ENCODE measurements at places on chromosomes 11 and 22.

DNA sequence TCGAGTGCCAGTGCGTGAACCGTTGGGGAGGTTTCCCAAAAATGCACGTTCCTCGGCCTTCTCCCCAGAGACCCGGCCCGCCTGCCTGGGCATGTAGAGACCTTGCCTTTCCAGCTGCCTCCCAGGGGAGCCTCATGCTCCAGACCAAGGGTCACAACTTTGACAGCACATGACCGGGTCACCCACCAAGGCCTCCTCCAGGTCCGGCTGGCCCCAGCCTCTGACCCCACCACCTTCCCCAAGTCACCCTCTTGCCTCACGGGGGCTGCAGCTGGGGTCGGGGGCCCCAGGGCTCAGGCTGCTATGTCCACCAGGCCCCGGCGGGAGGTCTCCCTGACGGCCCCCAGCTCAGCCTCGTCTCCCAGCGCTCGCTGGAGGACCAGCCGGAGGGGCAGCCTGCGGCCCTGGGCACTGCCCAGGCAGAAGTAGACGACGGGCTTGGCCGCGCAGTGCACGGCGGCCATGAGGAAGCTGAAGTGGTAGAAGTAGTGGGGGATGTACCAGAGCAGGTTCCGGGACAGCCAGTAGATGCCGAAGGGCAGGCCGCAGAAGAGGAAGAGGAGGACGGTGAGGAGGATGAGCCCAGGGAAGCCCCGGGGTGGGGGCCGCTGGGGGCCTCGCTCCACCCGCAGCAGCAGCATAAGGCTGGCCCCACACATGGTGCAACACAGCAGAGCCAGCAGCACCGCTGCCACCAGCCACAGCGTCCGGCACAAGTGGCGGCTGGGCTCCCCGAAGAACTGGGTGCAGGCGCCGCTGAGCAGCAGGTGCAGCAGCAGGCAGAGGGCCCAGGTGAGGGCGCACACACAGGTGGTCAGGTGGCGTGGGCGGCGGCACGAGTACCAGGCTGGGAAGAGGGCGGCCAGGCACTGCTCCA, 4.4 kb downstream of the MRGPRE start:
- no peak for DNase-seq

DNA sequence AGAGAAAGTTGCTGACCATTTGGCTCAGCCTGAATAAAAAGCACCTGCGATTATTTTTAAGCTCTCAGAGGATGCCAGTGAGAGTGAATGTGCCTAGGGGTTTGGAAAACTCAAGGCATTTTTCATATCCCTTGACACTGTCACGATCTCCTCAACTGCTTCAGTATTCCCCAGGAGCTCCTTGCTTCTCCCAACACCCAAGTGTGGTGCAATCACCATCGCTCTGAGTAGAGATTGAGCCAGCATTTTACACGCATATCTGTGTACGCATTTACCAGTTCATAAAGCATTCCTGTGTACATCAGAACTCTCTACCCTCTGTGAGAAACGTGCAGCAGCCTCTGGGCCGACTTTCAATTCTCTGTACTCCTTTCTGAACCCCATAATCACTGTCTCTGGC, 1.3 kb downstream of the SRRD start:
- peak; percentile 24 for DNase-seq

DNA sequence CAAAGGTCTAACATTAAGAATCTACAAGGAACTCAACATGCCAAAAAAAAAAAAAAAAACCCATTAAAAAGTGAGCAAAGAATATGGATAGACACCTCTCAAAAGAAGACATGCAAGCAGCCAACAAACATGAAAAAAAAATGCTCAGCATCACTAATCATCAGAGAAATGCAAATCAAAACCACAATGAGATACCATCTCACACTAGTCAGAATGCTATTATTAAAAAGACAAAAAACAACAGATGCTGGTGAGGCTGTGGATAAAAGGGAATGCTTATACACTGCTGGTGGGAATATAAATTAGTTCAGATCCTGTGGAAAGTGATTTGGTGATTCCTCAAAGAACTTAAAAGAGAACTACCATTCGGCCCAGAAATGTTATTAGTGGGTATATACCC, 257.7 kb upstream of the PLET1 start:
- DNase-seq = no peak

DNA sequence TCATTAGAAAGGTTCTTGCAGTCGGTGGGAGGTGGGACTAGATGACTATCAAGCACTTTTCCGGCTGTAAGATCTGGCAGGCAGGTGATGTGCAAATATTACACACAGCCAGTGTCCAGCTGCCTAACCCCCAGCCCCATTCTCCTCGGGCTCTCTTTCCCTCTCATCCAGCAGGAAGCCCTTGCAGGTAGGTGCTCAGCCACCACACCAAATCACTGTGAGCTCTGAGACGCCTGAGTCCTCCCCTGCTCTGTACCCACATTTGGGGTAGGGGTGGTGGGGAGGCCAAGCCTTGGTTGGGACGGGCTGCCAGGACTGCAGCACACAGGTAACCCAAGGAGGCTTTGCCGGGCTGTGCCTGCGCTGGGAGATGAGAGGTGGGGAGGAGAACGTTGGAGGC, 601 bp downstream of the ART5 start:
- DNase-seq = no peak

DNA sequence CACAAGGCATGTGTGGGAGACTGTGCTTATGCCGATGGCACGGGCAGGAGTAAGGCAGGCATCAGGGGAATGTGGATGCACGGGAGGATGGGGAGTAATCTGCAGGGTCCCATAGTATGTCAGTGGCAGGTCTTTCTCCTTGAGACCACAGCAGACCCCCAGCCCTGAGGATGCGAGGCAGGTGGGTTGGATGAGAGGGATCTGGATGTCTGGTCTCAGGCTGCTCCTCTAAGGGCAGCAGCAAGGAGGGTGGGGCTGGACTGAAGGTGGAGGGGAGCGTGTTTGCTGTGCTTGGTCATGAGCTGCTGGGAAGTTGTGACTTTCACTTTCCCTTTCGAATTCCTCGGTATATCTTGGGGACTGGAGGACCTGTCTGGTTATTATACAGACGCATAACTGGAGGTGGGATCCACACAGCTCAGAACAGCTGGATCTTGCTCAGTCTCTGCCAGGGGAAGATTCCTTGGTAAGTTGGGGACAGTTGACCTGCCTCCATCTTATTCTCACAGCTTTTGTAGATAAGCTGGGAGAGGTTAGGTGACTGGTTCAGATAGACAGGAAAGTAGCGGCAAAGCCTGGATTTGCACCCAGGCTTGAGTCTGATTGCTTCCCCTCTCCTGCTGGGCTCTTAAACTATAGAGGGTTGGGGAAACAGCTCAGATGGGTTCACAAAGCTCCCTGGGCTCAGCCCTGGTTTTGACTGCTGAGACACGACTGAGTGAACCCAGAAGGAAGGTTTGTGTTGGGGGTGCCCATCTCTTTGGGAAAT, at the start of gene APOL1:
APOL1 (plus strand) TSS at position 380 of the 769 bp plus-strand sequence. CDS start 1,823 bp downstream, outside the sequence.
- DNase-seq = peak; percentile 48

DNA sequence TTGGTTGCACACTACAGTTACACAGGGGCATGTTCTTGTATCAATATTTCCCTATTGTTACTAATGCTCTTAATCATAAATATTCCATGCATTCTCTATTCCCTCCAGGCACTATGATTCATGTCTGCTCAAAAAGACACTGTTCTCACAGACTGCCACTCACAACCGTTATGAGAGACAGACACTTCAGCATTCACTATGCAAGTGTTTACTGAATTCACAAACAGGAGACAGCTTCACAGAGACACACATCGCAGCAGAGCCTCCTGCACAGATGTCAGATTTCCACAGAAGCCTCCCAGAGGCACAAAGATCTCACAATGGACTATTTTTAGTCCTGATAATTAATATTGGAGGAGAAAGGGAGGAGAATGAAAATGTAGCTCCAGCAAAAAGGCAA, 930.4 kb downstream of the OPCML start:
- peak; percentile 77 for DNase-seq

- DNase-seq = no peak
Measured at GRCh38 chr11:130763087-130763980, 152.9 kb downstream of the SNX19 start.

GRCh38 chr11:107857550-107858216, 904 bp downstream of the SLC35F2 start:
- peak; percentile 71 for DNase-seq

GRCh38 chr11:74784726-74785125, 36.1 kb downstream of the RNF169 start:
- no peak for DNase-seq

DNA sequence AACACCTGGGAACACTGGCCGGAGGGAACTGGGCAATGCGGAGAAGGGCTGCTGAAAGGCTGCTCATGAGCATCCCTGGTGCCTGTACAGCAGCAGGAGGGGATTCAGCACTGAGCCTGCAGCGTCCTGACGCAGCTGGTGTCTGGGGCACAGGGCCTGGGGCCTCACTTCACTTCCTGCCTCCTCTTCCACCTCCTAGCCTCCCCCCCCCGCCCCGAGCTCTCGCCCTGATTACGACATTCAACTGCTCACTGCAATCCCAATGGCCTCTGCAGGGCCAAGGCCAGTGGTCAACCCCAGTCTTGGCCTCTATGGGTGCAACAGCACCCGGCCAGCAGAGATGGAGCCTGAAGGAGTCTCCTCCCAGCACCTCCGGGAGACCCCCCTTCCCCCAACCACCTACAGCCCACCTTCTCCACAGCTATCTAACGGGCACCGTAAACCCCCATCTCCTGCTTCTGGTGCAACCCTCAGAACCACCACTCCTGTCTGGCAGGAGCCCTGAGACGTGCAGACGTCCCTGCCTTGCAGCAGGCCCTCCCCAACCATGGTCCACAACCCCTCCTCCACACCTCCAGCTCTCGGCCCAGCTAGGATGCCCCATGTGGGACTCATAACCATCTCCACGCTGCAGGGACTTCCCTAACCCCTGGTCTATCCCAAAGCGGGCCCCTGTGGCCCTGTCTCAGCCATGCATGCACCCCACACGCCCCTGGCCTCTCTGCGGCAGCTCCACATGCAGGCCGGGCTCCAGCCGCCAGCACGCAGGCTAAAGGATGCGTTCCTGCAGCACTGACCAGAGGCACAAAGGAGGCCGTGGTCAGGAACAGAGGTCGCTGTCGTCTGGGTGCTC, 38.2 kb downstream of the BRD1 start:
- peak; percentile 12 for DNase-seq

- no peak for DNase-seq
Measured at GRCh38 chr11:76251226-76251575, 44.9 kb upstream of the WNT11 start.

- DNase-seq = no peak
Measured at GRCh38 chr22:25959818-25960774, 209.2 kb upstream of the SEZ6L start.

- DNase-seq = no peak
Measured at GRCh38 chr11:122354025-122354697, 238.1 kb upstream of the BLID start.

DNA sequence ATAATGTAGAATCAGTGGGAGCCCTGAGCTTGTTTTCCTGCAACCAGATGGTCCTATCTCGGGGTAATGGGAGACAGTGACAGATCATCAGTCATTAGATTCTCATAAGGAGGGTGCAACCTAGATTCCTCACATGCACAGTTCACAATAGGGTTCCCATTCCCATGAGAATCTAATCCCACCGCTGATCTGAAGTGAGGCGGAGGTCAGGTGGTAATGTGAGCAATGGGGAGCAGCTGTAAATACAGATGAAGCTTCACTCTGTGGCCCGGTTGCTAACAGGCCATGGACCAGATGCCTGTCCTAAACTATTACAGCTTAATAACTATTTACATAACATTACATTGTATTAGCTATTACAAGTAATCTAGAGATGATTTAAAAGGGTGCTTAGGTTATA, 17.0 kb downstream of the DIXDC1 start:
- no peak for DNase-seq

- peak; percentile 77 for DNase-seq
Measured at GRCh38 chr11:2929950-2930703, 907 bp upstream of the PHLDA2 start.
